Hematopoietic multipotent progenitor cell treated with erythropoietin and hydrocortisone succinate and interleukin-3 and kit ligand, for 17 days (in vitro differentiated cells): ENCODE measurements at places on chromosomes 16 and 17.
A peak's percentile ranks its signal among the peaks of the same experiment; 100 is the strongest.

GRCh38 chr16:23922406-23922805 is 86.6 kb downstream of the PRKCB start:
- DNase-seq, result no peak

DNA sequence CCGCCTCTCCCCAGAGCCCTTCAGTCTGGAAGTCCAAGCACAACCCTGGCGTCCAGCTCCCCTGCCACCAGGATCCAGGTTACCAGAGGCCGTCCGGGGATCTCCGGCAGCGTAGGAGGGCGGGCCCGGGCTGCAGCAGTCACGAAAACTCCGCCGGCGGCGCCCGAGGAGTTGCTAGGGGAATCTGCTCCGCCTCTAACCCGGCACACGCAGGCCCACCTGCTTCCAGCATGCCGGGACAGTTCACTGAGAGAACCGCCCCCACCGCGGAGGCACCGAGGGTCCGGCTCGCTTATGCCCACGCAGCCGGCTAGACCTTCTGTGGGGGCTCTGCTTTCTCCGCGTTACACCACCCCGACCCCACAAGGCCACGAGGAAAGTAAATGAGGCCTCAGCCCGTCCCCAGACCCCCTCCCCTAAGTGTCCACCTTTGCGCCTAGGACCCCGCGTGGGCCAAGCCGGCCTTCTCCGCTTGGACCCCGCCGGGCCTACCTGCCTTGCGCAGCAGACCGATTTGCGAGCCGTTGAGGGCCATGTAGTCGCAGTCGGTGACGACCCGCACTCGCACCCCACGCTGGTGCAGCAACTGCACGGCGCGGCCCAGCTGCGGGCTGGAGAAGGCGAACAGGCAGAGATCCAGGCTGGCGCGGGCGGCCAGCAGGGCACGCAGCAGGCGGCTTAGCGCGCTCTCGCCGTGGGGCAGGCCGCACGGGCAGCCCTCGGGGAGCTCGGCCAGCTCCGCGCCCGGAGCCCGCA is 587 bp downstream of the PLD6 start:
- peak; percentile 69 for DNase-seq

DNA sequence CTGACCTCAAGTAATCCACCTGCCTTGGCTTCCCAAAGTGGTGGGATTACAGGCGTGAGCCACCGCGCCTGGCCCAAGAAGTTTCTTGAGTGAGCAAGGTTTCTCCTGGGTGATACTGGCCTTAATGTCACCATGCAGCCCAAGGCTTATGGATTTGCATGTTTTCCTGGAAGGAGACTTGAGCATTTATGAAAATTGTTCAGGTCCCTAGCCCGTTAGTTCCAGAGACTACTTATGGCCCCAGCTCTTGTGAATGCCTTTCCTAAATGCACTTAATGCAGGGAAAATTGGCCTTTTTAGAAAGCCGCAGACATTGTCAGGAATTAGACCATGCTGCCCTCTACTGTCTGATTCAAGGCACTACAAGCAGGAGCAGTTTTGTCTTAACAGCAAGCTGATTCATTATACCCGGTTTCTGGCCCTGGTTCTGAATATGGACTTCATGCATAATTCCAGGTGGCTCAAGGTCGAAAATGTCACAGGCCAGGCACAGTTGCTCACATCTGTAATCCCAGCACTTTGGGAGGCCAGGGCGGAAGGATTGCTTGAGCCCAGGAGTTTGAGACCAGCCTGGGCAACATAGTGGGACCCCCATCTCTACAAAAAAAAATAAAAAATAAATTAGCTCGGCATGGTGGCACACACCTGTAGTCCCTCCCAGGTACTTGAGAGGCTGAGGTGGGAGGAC is 91.3 kb downstream of the SNX29 start:
- DNase-seq, result peak; percentile 80

GRCh38 chr16:30896889-30897733 is 697 bp downstream of the CTF1 start:
- peak; percentile 81 for DNase-seq

DNA sequence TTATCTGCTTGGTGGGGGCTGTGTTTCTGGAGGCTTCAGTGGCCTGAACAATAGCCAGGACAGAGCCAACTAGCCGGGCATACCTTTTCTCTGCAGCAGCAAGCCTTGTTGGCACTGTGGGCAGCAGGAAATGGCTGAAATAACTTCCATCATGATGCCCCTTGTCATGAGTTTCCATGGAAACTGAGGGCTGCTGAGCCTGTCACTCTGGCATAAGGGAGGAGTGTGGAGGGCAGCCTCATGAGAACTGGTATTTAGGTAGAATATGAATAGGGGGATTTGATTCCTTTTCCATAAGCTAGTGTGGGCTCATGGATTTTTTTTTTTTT is 39.4 kb downstream of the PLCG2 start:
- DNase-seq, result no peak

DNA sequence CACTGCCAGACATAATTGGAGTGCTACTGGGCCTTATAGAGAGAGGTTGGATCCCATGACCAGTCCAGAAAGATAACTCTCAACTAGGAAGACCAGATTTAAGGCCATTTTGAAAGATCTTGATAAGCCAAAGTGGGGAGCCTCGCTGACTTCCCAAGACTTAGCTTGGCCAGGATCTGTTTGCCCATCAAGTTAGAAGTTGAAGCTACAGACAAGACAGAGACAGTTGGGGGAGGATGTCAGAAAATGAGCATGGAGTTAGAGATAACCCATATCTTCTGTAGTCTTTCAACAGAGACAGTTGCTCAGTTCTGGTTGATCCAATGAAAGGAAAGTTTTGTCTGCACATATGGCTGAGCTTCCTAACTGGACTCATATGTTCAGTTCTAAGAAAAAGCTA is 267.4 kb downstream of the HS3ST3A1 start:
- DNase-seq, result no peak

DNA sequence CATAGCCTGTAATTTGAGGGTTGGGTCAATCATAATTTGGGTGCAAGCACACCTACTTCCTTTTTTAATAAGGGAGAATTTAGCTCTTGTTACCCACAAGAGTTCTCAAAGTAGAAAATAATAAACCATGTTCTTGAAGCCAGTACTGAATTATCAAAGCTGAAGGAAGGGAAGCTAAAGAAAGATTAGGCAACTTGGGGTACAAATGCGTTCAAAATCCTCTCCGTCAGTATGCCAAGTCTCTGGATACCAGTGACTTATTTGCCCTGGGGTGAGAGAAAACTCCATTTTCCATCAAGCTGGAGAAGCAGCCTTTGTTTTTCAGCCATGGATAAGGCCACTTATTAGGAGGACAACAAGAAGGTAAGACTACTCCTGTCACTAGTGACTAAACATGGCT is 23.5 kb upstream of the DHRS13 start:
- DNase-seq, result no peak

- DNase-seq, result no peak
These were observed 39.3 kb upstream of the SLC38A10 start for GRCh38 chr17:81334391-81334901.

DNA sequence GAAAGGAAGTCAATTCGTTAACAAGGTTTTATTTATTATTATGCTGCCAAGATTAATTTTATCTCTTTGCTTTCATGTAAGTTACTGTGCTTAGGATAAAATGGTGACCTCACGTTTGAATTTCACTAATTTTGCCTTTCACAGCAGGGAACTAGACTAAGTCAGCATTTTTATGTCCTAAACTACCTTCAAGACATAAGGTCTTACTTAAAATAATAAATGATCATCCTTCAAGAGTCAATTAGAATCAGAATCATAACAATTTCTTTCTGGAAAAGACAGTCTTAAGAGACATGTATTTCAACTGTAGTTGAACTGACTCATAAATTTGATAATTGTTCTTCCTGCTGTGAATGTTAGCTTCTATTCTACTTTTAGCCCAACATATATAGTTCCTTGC is 893.8 kb downstream of the KCNJ2 start:
- DNase-seq, result no peak

DNA sequence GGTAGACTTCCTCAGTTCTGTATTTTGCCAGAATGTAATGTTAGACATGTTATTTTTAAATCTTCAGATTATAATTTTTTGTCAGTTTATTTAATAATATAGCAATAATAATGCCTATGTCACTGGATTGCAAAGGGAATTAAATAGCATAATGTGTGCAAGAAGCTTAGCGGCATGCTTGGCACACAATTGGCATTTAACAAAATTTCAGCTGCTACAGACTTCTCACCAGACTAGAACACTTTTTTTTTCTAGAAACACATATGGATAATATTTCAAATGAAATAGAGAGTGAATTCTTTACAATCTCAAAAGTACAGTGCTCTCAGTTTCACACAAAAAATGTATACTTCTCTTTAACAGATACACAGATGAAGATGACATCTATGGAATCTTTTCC is 757.4 kb downstream of the CDH11 start:
- DNase-seq, result no peak

- DNase-seq, result no peak
These were observed 69.1 kb downstream of the PRKCA start for GRCh38 chr17:66371561-66371960.

- no peak for DNase-seq
These were observed 15.2 kb downstream of the PLA2G10 start for GRCh38 chr16:14678748-14679497.
